ENCODE measurements at places on chromosomes 3 and 15.
A peak's percentile ranks its signal among the peaks of the same experiment; 100 is the strongest.

DNA sequence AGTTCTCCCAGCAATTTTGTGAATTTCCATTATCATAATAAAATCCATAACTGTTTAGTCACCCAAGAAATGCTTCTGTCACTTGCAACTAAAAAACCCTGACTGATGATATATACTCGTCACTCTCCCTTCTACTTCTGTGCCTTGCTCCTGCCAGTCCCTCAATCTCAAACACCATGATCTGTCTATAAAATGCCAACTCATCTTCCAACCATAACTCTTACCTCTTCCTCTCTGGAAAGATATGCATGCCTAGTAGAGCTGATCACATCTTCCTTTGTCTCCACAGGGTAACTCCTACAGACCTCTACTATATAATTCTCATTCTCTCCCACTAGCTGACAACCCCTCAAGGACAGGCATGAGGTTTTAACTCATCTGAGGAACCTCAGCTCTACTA, 5.2 kb upstream of the VEPH1 start:
- no peak for DNase-seq

- DNase-seq = no peak
Measured at GRCh38 chr3:110139821-110140220, 802.5 kb upstream of the DPPA4 start.

DNA sequence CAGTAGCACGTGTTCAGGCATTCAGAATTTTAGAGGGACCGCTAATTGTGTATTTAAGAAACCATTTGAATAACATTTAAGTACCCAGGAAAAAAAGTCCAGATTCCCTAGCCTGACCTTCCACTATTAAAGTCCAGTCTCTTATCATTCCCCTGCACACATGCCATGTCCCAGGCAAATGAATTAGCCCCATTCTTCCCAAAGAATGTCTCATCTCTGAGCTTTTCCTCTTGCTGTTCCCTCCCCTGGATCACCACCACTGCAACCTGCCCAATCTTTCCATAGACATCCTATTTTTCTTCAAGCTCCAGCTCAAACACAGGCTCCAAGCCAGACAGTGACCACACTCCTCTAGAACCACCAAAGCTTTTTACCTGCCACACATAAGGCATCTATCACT, 25.9 kb downstream of the PLD1 start:
- no peak for DNase-seq

DNA sequence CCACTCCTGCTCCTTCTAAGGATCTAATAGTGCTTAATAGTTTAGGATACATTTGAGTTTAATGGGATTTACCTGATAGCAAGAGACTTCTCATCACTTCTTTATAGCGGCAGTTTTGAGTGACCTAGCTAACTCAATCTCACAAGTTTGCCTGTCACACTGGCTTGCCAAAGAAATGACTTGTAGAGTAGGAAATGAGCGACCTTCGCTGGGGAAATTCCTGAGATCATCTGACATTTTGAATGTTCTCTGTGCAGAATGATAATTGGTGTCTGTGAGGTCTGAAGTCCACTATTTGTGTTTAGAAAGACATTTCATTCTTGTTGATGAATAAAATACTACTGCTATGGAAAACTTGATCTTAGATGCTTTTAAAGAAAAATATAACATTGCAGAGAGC, 30.3 kb downstream of the SUCLG2 start:
- no peak for DNase-seq

- peak; percentile 71 for DNase-seq
Measured at GRCh38 chr3:48503401-48504050, 448 bp downstream of the SHISA5 start.

GRCh38 chr3:39801216-39801615, 8.2 kb upstream of the MYRIP start:
- DNase-seq = no peak

Data from adipocyte (in vitro differentiated cells).